Prostate gland (tissue), 2 donors: ENCODE measurements at places on chromosomes 4 and X.
A peak's percentile ranks its signal among the peaks of the same experiment; 100 is the strongest.

- H3K27me3 ChIP-seq = no peaks in the 10 kb centered on the region
- H3K4me1 ChIP-seq = no peaks in the 10 kb centered on the region
- H3K36me3 ChIP-seq = no peaks in the 10 kb centered on the region
- DNase-seq = no peak
- H3K27ac ChIP-seq = no peak overlapping the region
- H3K4me3 ChIP-seq = no peak overlapping the region
Measured at GRCh38 chr4:103118166-103118565, 18.5 kb upstream of the BDH2 start.

DNA sequence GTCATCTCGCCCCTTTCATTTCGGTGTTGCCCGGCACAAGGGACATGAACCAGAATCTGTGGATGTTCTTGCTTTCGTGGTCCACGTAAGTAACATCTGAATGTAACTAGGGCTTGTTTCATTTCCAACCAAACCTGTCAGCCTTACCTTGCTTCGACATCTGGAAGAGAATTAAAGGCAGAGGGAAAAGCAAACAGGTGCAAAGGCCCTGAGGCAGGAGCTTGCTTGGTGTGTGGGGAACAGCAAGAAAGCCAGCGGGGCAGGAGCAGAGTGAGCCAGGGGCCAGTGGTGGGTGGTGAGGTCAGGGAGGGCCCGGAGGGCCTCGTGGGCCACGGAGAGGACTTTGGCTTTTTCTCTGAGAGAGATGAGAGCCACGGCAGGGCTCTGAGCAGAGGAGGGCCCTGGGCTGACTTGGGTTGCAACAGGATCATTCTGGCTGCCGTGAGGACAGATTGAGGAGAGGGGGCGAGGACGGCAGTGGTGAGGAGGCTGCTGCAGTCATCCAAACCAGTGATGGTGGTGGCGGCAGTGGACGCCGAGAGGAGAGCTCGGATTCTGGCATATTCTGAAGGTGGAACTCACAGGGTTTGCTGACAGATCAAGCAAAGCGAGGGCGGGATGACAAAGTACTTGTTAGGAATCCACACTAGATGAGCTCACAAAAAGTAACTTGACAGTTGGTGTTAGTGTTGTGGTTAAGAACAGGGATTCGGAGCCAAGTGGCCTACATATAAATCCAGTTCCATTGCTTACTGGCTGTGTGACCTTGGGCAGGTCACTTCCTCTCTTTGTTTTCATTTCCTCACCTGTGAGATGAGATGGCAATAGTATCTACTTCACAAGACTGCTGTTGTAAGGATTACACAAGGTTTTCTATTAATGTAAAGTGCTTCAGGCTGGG is 6.8 kb upstream of the WDR13 start:
- no peaks in the 10 kb centered on the region for H3K36me3 ChIP-seq
- DNase-seq = no peak
- H3K27ac ChIP-seq = peak overlapping the region; percentile 63
- H3K4me3 ChIP-seq = no peak overlapping the region

DNA sequence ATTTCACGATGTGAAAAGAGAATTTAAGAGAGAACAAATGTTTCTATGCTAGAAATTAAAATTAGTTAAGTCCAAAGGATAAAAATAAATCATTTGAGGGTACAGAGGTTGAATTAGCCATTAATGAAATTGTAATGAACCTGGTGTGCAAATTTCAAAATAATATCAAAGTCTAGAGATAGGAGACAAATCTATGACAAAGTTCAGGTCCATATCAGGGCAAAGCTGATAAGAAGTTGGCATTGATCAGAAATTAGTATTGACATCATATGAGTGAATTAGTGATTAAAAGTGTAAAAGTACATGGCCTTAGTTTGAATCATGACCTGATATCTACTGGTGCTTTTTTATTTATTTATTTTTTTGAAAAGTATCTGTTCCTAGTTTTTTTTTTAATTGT is 33.8 kb upstream of the UGT2A3 start:
- no peaks in the 10 kb centered on the region for H3K27me3 ChIP-seq
- H3K36me3 ChIP-seq = no peaks in the 10 kb centered on the region
- H3K27ac ChIP-seq = no peak overlapping the region

GRCh38 chrX:69615342-69615741 is 571 bp upstream of the EDA start:
- DNase-seq = no peak
- H3K36me3 ChIP-seq = no peaks in the 10 kb centered on the region
- no peak overlapping the region for H3K4me3 ChIP-seq
- H3K4me1 ChIP-seq = no peaks in the 10 kb centered on the region
- H3K27me3 ChIP-seq = no peaks in the 10 kb centered on the region

GRCh38 chr4:76488888-76489685 is 54.1 kb downstream of the SHROOM3 start:
- H3K27ac ChIP-seq = no peak overlapping the region
- DNase-seq = no peak
- no peaks in the 10 kb centered on the region for H3K27me3 ChIP-seq
- no peak overlapping the region for H3K4me3 ChIP-seq

- no peak overlapping the region for H3K27ac ChIP-seq
- no peak overlapping the region for H3K4me3 ChIP-seq
- no peak for DNase-seq
Measured at GRCh38 chr4:39933671-39934590, 43.8 kb downstream of the PDS5A start.

- H3K4me1 ChIP-seq = no peaks in the 10 kb centered on the region
- DNase-seq = no peak
- no peaks in the 10 kb centered on the region for H3K36me3 ChIP-seq
- no peak overlapping the region for H3K27ac ChIP-seq
- no peaks in the 10 kb centered on the region for H3K27me3 ChIP-seq
Measured at GRCh38 chrX:10007621-10008020, 40.5 kb downstream of the CLDN34 start.

DNA sequence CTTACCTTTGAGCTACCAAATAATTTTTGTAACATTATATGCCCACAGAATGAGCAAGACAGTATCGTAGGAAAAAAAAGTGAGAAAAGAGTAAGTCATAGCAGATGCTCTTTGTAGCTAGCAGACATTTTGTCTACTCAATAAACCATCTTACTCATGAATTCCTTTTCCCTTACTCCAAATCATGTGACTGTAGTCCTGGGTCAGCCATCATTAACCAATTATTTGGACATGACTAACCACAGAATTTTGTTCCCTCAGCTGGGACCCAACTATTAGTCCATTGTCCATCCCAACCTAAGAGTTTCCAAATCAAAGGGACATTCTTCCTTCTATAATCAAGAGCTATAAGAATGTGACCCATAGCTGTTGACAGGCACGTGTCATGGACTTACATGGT is 11.4 kb downstream of the UBE2D3 start:
- no peaks in the 10 kb centered on the region for H3K27me3 ChIP-seq
- no peak overlapping the region for H3K27ac ChIP-seq
- no peaks in the 10 kb centered on the region for H3K36me3 ChIP-seq

DNA sequence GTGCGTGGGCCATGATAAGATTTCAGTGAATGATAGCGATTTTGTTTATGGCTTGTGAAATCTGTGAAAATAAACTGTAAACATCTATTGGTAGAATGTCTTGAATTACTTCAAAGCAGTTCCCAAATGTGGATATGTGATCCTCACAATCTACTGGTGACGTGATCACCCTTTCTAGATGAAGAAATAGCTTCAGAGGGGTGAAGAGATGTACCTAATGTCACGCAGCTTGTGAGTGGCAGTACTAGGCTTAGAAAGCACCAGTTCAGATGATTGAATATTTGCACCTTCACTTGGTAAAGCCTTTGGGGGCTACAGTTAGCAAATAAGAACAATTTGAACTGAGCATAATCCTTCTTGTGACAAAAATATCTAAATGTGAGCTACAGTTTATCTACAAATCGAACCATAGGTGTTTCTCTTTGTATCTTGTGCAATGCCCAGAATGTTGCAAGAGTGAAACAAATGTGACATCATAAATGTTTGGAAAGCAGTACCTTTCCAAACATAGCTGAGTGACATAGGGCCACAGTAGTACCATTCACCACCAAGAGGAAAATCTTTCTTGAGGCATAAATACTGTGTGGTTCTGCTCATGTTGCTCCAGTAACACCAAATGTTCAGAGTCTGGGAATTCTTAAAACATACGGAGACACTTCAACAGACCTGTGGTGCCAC is 14.2 kb downstream of the PAK3 start:
- H3K36me3 ChIP-seq = no peaks in the 10 kb centered on the region
- no peak overlapping the region for H3K4me3 ChIP-seq
- DNase-seq = no peak
- H3K27me3 ChIP-seq = no peaks in the 10 kb centered on the region
- no peaks in the 10 kb centered on the region for H3K4me1 ChIP-seq

GRCh38 chr4:99091216-99091575 is 2.6 kb upstream of the ADH5 start:
- no peak overlapping the region for H3K4me3 ChIP-seq
- DNase-seq = no peak
- no peaks in the 10 kb centered on the region for H3K36me3 ChIP-seq
- no peaks in the 10 kb centered on the region for H3K4me1 ChIP-seq

GRCh38 chr4:165630671-165631070 is 242.4 kb upstream of the TLL1 start:
- no peaks in the 10 kb centered on the region for H3K36me3 ChIP-seq
- no peak for DNase-seq
- no peak overlapping the region for H3K27ac ChIP-seq

- no peak for DNase-seq
- H3K27me3 ChIP-seq = no peaks in the 10 kb centered on the region
- no peak within 1 kb of the TSS for H3K4me3 ChIP-seq
- H3K4me1 ChIP-seq = no peaks in the 10 kb centered on the region
- H3K27ac ChIP-seq = no peak within 1 kb of the TSS
- no peaks in the 10 kb centered on the region for H3K36me3 ChIP-seq
Measured at GRCh38 chr4:119135721-119136121, at the start of gene MYOZ2. MYOZ2 (plus strand) TSS chr4:119135832; CDS start chr4:119136526, 694 bp downstream.

DNA sequence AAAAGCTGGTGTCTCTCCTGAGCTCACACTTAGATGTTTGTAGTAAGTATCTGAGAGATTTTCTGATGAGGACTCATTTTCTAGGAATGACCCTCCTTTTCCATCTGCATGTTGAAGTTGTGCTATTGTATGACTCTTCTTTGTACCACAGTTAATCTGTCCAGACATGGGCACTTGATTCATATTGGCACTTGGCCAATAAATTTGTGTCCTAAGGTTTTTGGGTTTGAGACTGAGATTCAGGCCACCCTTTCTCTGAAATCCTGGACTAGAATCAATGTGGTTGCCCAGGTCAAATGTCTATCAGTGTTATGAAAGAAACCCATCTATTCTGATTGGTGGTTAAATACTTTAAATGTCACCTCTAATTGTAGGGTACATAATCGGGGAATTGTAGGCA is 869.0 kb downstream of the SH3BGRL start:
- no peak overlapping the region for H3K27ac ChIP-seq
- H3K4me3 ChIP-seq = no peak overlapping the region

GRCh38 chr4:504076-504475 is 5.1 kb downstream of the PIGG start:
- no peak for DNase-seq
- peaks cover 8% of the 10 kb centered on the region for H3K36me3 ChIP-seq
- no peak overlapping the region for H3K27ac ChIP-seq
- no peaks in the 10 kb centered on the region for H3K27me3 ChIP-seq
- no peak overlapping the region for H3K4me3 ChIP-seq

GRCh38 chr4:156765277-156765676 is 206.3 kb downstream of the PDGFC start:
- H3K36me3 ChIP-seq = no peaks in the 10 kb centered on the region
- no peak overlapping the region for H3K27ac ChIP-seq
- no peaks in the 10 kb centered on the region for H3K4me1 ChIP-seq
- H3K4me3 ChIP-seq = no peak overlapping the region
- no peaks in the 10 kb centered on the region for H3K27me3 ChIP-seq

DNA sequence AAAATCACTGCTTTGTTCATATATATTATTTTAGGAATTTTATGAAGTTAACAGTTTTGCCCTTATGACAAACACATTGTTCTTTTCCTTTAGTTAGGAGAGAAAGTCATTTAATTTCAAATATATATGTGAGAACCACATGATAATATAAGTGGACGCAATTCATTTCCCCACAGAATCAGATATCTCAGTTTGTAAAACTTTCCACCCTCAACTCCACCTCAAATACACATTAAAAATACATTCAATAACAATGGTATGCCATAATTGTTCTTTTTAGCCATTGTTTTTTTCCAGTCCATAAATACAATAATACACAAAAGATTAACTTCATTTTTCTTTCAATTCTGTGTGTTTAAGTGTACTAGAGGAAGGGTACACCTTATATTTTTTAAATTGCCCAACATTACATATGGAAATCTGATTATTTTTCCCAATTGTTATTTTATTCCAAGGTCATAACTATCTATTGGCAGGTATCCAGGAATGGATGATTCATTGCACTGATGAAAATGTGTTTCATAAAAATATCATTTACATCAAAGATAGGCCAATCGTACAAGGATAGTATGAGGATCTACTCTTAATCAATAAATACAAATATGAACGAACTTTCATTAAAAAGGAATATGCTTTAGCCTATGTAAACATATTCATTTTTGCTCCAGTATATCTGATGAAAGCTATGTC is 125.0 kb downstream of the PPP3CA start:
- no peak overlapping the region for H3K4me3 ChIP-seq
- H3K4me1 ChIP-seq = no peaks in the 10 kb centered on the region
- no peaks in the 10 kb centered on the region for H3K36me3 ChIP-seq
- H3K27me3 ChIP-seq = no peaks in the 10 kb centered on the region
- no peak for DNase-seq

DNA sequence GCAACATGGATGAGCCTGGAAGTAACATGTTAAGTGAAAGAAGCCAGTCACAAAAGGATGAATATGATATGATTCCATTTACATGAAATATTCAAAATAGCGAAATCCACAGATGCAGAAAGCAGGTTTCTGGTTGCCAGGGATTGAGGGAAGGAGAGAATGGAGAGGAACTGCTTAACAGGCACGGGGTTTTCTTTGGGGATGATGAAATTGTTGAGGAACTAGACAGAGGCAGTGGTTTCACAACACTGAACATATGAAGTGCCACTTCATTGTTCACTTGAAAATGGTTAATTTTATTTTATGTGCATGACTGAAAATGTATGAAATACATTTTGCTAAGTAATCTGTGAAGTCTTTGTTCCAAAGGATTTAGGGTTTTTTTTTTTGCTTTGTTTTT is 182.5 kb upstream of the TBL1X start:
- no peak overlapping the region for H3K4me3 ChIP-seq
- H3K4me1 ChIP-seq = no peaks in the 10 kb centered on the region
- H3K27me3 ChIP-seq = no peaks in the 10 kb centered on the region
- no peak for DNase-seq
- H3K36me3 ChIP-seq = no peaks in the 10 kb centered on the region
